ENCODE measurements at places on chromosomes 2 and 18.

- DNase-seq: no peak
These were observed 70.0 kb downstream of the INHBB start for GRCh38 chr2:120415728-120416509.

GRCh38 chr2:61471905-61472805 lies 1.3 kb upstream of the USP34 start:
- DNase-seq: no peak

- no peak for DNase-seq
These were observed 4.7 kb upstream of the CCL20 start for GRCh38 chr2:227808936-227809335.

- no peak for DNase-seq
These were observed 83.5 kb downstream of the EIPR1 start for GRCh38 chr2:3294069-3294468.

DNA sequence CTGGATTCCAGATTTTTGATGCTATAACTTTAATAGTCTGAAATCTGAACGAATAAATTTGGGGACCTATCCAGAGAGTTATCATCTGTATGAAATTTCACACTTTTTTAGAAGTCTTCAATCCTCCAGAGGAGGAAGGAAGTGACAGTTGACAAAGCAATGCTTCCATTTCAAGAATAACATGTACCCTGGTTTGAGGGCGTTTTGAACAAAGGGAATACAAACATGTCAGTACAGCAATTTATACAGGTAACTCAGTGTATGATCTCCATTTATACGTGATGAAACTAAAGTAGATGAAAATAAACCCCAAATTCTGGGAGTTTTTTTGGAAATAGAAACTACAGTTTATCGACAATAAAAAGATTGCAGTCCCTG lies 42.2 kb downstream of the CIB4 start:
- no peak for DNase-seq

GRCh38 chr2:206561962-206562361 lies 80.3 kb upstream of the FAM237A start:
- no peak for DNase-seq

GRCh38 chr2:28835781-28836180 lies 25.1 kb downstream of the SPDYA start:
- DNase-seq: no peak

- no peak for DNase-seq
These were observed 334.6 kb upstream of the SLC14A2 start for GRCh38 chr18:45280481-45281276.

- no peak for DNase-seq
These were observed 467.5 kb downstream of the XIRP2 start for GRCh38 chr2:167355821-167356220.

GRCh38 chr2:38465789-38466127 lies 88.7 kb upstream of the ATL2 start:
- DNase-seq: no peak

- no peak for DNase-seq
These were observed 455.9 kb upstream of the SOX11 start for GRCh38 chr2:5236249-5236648.

DNA sequence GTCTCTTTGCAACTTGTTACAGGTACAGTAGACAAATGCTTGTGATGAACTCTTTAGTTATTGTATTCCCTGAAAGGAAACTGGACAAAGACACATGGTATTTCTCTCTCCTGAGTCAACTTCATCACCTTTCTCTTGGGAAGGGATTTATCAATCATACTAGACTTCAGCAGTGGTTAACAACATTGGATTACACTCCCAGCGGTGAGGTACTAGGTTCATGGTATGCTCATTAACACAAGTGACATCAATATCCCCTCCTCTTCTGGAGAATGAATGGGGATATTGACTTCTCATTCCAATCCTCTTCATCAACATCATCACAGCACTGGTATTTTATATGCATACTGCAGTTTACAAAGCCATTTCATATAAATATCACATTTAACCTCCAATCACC lies 574.6 kb downstream of the ERBB4 start:
- no peak for DNase-seq

- DNase-seq: no peak
These were observed 3.3 kb downstream of the SMARCAL1 start for GRCh38 chr2:216415541-216415940.

DNA sequence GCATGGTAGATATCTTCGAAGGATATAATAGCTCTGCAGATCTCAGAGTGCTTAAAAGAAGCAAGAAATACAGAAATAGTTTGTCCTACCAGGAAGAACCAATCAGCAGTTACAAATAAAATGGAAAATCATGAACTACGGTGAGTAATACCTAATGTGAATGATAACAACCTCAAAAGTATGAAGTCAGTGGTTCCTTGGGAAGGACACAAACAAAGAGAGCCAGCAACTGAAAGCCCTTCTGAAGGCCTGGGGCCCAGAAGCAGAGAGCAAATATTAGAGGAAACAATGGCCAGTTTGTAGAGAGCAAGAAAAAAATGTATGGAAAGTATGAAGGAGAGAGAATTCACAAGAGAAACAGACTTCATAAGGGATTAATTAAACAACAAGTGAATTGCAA lies 226.8 kb upstream of the CHST9 start:
- no peak for DNase-seq

DNA sequence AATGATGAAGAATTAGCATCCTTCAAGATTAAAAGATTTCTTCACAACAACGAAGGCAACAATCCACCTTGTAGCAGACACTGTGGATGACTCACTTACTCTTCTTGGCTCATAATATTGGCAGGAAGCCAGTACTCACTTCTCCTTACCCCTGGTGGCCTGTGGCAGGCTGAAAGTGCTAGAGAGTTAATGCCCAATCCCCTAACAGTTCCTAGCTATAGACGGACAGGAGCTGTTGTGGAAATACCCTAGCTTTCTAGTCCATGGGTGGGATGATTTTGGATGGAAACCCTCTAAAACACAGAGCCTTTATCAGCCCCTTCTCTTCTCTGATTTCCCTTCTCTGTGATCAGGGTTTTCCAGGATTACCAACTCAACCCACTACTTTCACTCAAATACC lies 128.6 kb upstream of the NYAP2 start:
- no peak for DNase-seq

GRCh38 chr18:74063023-74063422 lies 84.6 kb downstream of the FBXO15 start:
- DNase-seq: no peak

DNA sequence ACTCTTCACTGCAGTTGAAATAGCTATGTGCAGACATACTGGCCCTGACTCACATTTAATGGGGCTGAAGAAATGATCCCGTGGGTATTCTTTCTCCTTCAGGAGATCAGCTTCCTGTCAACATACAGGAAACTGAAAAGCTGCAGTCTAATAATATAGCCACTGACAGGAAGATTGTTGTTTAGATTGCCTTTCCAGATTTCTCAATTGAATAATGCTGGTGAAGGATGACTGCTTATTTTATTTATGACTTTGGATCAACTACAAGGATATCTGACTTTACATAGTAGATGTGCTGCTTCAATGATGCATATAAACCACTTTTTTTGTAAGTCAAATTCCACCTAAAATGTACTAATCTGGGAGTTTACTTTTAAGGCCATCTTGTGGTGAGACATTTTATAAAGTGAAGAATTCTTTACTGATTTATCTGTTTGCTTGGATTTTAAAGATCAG lies 93.4 kb upstream of the MAP4K3 start:
- no peak for DNase-seq

DNA sequence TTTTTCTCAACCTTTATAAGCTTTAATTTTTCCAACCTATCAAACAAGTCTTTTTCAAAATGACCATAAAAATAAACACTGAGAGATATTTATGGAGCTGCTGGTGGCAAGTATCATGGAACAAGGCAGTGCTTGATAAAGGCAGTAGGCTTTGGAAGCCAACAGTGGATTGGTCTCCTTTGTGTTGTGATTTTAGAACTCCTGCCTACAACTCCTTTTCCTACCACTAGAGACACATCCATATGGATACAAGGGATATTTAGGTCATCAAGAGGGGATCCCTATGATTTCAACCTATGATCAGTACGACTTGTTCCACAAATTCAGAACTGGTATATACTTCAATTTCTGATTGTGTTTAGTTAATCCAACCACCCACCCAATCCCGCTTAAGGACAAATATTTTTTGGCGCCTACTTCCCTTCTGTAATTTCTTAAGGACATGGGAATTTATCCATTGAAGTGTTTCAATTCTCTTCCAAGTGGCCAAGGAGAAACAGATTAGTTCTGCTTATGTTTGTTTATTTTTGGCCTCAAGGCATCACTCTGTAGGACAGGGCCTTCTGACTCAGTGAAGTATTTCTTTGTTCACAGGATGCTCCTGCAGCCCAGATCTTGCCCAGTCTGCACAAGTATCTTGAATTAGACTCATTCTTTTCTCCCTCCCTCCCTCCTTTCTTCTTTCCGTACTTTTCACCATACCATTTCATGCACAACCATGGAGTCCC lies 2119.6 kb upstream of the PIK3C3 start:
- DNase-seq: no peak

DNA sequence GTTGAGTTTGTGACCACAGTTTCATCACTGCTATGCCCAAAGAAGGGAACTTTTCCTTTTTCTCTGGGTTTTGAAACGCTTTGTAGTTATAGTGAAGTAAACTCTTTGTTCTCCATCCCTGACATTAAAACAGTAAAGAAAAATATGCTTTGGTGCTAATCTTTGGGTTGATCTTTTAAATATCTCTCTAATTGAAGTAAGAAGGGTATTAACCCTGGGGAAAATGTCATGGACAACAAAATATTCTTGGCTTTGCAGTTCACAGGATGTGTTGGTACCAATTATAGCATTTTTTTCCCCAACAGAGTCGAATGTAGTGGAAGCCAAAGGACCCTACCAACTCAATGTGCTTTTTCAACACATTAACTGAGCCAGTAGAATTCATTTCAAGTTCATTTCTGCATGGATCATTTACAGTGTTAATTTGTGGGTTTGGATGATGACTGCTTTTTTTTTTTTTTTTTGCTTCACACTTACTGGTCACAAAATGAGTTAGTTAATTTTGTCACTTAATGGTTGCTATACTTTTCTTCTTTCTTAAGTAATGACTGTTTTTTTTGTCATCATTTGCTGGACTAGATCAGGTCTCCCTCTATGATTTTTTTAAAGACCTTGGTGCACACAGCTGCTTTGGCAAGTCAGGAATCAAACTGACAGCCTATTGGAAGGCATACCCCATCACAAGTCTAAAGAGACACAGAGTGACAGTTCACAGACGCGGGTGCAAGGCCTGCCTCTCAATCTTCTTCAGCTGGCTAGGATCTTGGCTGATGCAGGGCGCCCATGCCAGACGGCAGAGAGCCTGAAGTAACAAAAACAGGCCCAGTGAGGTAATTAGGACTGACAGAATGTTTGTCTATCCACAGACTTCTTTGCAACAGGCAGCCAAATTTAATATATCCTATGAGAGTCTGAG lies 98.8 kb upstream of the MMADHC start:
- DNase-seq: no peak

DNA sequence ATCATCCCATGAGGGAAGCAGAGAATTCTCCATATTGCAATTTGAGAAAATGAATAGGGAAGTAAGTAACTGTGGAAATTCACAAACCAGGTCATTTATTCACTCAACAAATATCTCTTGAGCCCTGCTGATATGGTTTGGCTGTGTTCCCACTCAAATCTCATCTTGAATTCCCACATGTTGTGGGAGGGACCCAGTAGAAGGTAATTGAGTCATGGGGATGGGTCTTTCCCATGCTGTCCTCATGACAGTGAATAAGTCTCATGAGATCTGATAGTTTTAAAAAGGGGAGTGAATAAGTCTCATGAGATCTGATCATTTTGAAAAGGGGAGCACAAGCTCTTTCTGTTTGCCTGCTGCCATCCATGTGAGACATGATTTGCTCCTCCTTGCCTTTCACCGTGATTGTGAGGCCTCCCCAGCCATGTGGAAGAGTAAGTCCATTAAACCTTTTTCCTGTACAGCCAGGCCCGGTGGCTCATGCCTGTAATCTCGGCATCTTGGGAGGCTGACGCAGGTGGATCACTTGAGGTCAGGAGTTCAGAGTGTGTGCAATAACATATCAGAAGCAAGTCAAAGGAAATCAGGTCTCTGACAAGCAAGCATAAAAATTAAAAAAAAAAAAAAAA lies 193.2 kb downstream of the NDUFA10 start:
- DNase-seq: no peak

GRCh38 chr2:168529900-168530561 lies 74.0 kb downstream of the CERS6 start:
- DNase-seq: no peak

DNA sequence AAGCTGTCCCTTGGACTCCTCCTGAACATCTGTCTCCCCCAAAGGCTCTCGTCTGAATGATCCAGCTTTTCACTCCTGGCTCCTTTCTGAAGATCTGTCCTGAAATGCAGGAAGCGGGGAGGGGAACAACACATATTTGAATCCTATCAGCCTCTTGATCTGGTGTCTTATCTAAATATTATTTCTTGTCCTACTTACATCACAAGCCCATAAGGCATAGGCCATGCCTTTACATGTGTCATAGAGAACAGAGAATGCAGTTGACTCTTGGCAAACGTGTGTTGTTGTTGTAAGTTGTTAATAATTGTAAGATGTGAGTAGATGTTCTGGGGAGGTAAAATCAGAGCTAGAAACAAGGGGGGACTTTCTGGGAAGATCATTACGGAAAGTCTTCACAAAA lies 57.4 kb downstream of the GATA6 start:
- DNase-seq: no peak

DNA sequence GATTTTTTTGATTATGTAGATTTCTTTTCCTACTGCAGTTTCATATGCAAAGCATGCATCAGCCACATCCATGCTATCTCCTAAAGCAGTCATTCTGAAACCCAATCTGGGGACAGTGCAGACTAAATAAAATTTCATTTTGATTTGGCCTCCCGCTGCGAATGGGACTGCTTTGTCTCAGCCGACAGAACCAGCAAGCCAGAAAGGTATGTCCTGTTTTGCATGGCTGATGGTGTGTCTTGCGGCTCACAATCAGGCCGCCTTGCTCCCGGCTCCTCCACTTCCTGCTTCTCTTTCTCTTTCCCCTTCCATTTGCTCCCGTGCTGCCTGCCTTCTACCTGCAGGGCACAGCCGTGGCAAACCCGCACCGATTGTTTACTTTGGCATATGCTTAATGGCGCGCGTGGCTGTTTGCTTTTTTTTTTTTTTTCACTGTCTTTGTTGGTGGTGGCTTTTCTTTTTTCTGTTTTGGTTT lies 419.6 kb upstream of the POU3F3 start:
- no peak for DNase-seq

DNA sequence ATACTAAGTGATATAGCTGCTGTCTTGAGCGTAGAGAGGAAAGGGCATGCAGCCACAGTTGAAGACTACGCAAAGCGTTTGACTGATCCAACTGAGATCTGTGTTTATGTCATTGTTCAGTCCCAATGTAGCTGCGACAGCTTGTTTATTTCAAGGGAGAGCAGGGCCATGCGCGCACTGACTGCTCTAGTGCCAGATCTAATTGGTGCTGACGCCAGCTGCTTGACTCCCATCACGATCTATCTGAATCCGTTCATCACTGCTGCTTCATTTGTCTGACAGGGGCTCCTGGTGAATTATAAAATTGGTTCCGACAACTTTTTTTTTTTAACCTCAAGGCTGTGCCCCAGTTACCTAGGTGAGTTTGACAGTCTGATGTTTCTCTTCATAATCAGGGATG lies 75.7 kb downstream of the CHST9 start:
- no peak for DNase-seq

GRCh38 chr18:51171223-51171622 lies 26.3 kb downstream of the MEX3C start:
- DNase-seq: no peak

Data from stimulated activated CD8-positive, alpha-beta memory T cell treated with anti-CD3 and anti-CD28 coated beads, Interleukin-7, amount 100 ng/mL, for 1 hour (primary cell).